Panc1 (cell line): ENCODE measurements at places on chromosomes 12 and 14.

DNA sequence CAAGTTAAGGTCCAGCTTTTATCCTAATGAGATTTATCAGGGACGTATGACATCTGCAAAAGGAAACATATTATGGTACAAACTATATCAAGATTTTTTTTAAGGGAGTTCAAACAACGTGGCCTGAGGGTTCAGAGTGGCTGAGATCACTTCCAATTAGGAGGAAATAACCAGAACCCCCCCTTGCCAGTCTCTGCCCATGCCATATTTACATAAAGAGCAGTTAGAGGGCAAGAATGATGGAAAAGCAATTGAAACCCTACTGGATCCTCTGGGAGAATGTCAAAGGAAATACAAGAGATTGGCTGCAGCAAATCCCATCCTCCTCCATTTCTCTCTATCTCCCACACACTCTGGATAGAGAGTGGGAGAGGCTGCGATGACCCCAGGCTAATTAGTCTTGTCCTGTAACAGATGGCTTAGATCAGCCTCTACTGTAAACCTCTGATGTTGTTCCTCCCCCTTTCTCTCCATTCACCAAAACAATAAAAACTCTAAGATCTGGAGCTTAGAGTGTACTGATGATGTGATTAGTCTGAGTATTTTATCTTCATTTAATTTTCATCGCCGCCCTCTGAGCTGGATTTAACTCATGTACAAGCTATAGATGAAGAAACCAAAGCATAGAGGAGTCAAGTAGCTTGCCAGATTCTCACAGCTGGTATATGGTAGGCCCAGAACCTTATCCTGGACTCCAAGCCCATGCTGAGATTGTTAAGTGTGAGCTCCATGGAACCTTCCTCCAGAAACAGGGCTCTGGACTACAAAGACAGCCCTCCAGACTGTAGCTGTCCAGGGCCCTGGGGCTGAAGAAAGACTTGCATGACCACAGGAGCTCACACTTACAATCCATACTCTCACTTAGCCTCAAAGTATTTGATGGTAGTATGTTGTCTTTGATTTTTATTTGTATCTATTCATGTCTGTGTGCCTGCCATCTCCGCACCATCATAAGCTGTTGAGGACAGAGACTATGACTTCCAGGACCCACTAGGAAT is 54.1 kb upstream of the GNG2 start:
- no peak for DNase-seq

DNA sequence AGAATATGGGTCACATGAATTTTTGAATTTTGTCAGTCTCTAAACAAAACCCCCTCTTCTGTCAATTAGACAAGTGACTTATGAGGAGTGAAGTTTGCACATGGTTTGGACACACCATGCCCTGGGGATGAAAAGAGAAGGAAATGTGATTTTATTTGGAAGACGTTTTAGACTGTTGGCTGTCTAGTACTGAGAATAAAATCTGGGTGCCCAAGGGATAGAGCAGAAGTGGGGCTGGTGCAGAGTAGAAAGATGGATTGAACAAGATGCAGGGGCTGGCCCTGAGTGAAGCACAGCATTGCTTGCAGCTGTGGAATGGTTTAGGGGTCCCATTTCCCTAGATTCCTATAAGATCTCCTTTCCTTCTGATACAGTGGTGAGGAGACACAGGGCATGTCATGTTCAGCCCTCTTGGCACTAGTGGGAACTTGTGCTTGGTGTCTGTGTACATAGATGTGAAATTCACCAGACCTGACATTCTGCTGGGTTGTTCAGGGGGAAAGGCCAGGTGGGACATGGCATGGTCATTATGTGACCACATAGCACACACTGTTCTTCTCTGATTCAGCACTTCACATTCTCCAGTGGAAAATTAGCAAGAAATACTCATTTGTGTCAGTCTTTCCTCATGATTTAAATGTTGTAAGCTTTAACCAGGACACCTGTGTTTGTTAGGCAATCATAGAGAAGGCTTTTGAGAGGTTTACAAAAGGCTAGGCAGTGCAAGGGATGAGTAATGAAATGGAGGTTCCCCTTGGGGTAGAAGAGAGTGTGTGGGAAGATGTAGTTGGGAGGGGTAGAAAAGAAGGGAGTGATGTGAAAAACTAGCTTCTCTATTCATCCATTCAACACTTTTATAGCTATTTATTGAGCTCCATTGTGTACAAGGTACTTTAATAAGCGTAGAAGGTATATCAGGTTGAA is 202.3 kb upstream of the IGF1 start:
- DNase-seq = no peak

DNA sequence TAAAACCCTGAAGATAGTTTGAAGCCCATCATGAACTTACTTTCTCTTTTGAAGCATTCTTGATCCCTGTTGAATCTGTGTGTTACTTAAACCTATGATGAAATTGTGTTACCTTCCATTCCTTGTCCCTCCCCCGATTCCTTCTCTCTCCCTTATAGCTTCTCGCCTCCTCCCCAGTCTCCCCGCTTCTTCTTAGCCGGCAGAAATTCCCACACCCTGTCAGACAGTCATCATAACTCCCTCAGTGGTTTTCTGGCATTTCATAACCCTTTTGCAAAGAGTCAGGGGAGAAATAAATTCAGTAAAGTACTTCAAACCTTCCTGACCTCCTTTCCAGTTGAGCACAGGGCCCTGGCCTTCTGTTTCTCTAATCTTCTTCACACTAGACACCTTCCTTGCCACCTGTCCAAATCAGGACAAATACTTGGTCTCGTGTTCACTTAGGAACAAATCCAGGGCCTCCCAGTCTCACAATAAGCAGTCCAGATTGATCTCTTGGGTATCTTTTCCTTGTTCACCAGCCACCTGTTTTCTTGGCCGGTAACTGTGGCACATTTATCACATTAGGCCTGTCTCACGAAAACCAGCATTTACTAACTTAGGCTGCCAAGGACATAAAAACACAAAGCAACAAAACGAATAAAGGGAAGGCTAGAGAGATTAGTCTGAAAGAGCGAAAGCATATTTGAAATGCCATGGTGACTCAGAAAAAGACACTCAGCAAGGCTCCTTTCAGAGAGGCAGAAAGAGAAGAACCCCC is 355.9 kb downstream of the TMTC2 start:
- no peak for DNase-seq

DNA sequence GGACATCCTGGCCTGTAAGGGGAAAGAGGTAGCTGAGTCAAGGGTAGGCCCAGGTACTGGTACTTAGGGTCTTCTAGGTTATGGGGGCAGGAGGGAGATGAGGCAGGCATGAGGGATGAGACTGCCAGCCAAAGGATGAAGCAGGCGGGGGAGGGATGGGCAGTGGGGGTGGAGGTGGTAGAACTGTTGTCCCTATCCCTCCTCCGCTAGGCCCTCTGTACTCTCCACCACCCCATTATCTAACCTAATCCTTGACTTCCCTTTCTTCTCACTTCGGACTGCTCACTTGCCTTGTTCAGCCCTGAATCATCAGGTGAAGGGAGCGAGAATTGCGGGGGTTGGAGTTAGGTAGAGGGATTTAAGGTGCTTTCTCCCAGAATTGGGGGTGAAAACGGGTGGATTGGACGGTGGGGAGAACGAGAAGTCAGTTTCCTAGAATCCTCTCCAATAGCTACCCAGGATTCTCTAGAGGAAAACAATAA is 562 bp downstream of the PAN2 start:
- no peak for DNase-seq

GRCh38 chr12:39329018-39329417 is 113.9 kb downstream of the KIF21A start:
- DNase-seq = no peak

DNA sequence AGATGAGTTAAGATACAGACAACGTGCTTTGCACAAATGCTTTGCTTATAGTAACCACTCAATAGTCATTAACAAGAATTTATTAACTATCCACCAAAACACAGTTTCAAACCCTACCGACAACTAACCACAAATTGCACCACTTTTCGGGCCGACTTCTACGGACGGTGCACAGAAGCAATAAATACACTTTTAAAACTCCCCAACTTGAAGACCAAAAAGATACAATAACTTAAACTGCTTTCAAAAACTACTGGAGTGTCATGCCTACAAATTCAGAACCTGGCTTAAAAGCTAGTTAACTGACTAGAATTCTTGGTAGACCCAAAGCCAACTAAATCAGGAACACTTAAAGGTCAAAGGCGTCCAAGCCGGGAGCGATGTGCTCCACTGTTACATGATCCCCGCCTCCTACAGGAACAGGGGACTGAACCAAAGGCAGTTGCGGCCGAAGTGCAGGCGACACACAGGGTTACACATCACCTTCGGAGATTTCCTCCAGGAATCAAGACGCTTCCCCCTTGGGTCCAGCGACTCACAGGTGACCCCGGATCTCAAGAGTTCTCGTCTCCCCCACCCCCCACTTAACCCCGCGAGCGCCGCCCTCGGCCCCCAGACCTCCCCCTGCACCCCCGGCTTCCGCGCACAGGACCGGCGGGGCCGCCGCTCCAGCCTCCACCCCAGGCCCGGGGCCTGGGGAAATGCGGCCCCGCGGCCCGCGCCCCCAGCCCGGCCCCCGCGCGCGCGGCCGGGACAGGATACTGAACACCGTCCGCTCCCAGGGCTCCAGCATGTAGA is 507 bp downstream of the SPTSSA start:
- DNase-seq = no peak

DNA sequence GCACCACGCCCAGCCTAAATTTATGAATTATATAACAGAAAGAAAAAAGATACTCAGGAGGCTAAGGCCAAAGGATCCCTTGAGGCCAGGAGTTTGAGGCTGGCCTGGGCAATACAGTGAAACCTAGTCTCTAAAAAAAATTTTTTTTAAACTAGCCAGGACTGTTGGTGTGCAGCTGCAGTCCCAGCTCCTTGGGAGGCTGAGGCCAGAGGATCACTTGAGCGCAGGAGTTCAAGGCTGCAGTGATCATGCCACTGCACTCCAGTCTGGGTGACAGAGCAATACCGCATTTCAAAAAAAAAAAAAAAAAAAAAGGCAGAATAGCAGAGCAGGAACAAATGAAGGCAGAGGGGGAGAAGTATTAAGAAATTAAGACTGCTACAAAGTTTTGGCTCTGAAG is 2.6 kb upstream of the PSMA6 start:
- DNase-seq = no peak

DNA sequence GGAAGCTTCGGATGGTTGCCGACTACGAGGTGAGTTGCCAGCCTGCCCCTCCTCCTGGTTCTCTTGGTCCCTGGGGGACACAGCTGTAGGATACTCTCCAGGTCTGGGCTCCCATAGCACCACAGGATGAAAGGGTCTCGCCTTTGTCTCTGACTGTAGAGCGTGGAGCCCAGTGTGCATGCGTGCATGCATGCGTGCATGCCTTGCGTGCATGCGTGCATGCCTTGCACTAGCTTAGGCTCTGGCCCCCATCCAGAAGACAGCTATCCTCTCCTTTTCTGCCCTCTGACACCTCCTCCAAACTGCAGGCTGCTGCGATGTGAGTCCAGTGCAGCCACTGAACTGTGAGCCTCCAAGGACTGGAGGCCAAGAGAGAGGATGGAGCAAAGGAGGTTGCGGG is 19.1 kb downstream of the NGB start:
- DNase-seq = no peak

GRCh38 chr12:62530596-62530995 is 64.0 kb downstream of the MON2 start:
- no peak for DNase-seq

- DNase-seq = no peak
Observed at GRCh38 chr14:74141703-74142102, 56.9 kb downstream of the LIN52 start.

DNA sequence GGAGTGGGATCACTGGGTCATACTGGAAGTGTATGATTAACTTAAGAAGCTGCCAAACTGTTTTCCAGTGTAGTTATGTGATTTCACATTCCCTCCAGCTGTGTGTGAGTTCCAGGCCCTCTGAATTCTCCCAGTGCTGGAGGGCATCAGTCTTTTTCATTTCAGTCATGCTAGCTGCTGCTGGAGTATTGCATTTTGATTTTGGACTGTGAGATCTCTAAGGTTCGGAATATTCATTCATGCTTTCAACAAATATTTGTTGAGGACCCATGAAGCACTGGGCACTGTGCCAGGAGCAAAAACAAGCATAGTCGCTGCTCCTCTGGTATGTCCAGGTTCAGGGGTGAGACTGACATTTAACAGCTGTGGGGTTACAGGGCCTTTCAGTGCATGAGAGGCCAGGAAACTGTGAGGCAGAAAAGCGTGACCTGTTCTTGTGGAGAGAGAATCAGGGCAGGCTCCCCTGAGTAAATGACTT is 133.2 kb downstream of the SCARB1 start:
- no peak for DNase-seq

GRCh38 chr12:13005649-13006048 is 5.6 kb upstream of the HEBP1 start:
- DNase-seq = no peak

GRCh38 chr14:67514650-67515385 is 18.3 kb upstream of the PLEKHH1 start:
- DNase-seq = no peak

GRCh38 chr12:1835211-1836131 is 15.1 kb downstream of the LRTM2 start:
- DNase-seq = no peak

DNA sequence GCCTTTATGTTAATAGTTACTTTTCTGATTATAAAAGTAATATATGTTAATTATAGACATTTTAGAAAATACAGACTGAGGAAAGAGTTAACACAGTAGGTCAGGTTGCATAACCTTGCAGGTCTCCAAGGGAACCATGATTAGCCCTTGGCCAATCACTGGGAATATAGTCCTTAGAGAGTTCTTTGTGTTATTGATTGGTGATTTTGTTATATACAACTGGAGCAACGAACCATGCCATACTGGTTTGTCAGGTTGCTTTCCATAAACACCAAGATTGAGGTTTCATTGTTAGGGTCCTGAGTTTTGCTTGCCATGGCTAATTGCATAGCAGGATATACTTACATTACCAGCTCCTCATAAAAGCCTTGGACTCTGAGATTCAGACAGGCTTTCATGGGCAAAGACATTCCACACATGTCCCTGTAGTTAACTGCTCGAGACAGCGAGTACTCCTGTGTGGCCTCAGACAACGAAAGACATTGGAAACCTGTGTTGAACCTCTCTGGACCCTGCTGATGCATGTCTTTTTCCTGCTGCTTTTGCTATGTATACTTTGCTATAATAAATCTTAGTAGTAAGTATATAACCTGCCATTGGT is 33.7 kb downstream of the MAPK1IP1L start:
- no peak for DNase-seq

GRCh38 chr12:19867970-19868369 is 428.7 kb downstream of the AEBP2 start:
- no peak for DNase-seq

- DNase-seq = no peak
Observed at GRCh38 chr14:81485372-81485771, 48.3 kb downstream of the SEL1L start.

- DNase-seq = no peak
Observed at GRCh38 chr14:101763941-101764709, 2.6 kb downstream of the PPP2R5C start.

GRCh38 chr12:66319266-66319954 is 17.1 kb downstream of the HELB start:
- DNase-seq = no peak
